Stimulated activated CD4-positive, alpha-beta T cell treated with anti-CD3 and anti-CD28 coated beads, Interleukin-2, amount 100 ng/mL, for 48 hours (primary cell): ENCODE measurements at places on chromosomes 11 and 22.

GRCh38 chr22:35369996-35370395 is 10.9 kb upstream of the HMOX1 start:
- DNase-seq: no peak

DNA sequence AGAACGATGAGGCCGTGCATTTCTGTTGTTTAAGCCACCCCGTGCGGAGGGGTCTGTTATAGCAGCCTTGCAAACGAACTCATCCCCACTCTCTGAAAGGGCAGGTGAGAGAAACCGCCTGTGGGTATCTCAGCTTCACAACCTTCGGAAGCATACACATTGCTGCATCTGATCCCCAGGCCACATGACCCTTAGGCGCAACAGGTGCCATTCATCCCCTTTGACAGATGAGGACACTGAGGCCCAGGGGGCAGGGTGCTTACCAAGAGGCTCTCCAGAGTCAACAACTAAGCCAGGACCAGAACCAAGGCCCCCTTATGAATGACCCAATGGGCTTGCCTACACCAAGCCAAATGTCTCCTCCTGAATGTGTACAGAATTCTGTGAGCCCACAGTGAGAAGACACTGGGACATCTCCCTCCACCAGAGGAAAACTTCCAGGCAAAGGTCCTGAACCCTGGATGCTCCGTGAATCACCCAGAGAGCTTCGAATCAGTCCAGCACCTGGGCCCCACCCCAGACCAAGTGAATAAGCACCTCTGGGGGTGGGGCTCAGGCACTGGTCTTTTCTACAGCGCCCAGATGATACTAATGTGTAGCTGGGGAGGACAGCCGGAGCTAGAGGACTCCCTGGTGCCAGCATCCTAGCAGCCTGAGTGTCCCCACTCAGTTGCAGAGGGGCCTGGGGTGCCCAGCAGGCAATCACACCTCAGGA is 83.2 kb downstream of the BUD13 start:
- no peak for DNase-seq

DNA sequence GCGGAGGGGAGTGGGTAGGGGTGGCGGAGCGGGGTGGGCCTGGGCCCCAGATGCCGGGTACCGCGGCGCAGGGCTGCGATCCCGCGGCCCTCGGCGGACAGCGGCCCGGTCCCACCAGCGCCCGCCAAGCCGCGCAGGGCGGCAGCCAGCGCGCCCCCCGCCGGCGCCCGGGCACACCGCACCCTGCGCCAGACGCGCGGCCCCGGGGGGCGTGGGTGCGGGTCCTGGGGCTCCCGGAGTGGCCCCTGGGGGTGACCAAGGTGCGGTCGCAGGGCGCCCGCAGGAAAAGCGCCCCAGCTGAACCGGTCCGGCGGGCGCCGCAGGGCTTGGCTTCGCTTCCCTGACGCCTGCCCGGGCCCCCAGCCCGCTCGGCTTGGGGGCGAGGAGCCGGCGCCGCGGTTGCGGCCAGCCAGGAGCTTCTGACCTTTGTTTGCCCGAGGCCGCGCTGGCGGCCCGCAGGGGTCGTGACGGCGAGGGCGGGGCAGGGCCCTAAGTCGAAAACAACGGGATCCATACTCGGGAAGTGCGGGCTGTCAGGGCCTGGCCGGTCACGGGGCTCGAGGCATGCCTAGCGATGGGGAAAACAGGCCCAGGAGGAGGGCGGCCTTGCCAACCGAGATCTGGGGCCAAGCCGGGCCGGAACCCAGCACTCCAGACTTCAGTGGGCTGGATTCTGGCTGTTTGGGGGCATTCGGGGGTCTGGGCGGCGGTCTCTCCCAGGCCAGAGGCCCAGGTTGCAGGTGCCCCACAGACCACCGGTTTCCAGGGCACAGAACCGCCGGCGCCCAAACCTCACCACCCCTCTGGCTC is 581 bp upstream of the AP5B1 start:
- DNase-seq: no peak

DNA sequence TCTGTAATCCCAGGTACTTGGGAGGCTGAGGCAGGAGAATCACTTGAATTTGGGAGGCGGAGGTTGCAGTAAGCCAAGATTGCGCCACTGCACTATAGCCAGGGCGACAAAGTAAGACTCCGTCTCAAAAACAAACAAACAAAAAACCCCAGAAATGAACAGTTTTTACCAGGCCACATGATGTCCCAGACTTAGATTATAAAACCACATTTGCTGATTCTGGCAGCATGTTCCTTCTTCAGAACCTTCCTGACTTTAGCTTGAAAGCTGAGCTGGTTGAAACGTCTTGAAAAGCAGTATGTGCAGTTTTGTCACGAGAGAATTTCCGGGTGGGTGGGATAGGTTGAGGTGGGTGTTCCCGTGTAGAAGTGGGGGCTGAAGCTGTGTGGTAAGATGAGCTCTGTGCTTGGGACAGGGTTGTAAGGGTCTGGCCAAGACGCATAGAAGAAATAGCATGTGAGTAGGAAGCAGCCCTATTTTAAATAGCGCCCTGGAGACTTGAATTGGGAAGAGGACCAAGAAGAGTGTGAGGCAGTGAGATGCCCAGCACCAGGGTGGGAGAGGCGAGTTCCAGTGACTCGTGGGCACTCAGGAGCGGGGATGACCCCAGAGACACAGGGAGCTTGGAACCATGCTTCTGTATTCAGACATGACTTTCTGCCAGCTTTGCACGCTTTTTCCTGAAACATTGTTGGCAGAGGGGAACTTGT is 7.6 kb downstream of the AP2A2 start:
- no peak for DNase-seq

- no peak for DNase-seq
Observed at GRCh38 chr11:77038825-77039326, 4.7 kb downstream of the B3GNT6 start.
